ENCODE measurements at places on chromosomes 1 and 21.

GRCh38 chr1:174448974-174449373, 1.2 kb downstream of the GPR52 start:
- no peak for DNase-seq

GRCh38 chr1:97837161-97837560, 83.7 kb downstream of the DPYD start:
- no peak for DNase-seq

DNA sequence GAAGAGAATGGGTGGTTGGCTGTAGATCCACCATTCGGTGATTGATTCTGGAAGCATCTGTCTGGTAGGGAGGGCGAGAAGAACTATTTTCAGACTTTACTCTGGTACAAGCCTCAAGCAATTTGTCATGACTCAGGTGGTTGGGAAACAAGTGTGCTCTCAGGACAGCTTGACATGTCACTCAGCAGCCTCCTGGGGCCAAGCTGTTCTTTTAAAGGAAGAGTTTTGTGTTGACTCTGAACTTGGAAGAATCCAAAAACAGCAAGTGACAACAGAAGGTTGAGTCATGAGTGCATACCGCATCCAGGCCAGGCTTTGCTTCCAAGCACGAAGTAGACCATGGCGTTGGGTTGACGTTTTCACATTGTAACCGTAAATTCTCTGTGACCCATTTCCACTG, 65.9 kb downstream of the CLIC6 start:
- DNase-seq: no peak

GRCh38 chr1:42765269-42765668, 1.6 kb downstream of the P3H1 start:
- no peak for DNase-seq

DNA sequence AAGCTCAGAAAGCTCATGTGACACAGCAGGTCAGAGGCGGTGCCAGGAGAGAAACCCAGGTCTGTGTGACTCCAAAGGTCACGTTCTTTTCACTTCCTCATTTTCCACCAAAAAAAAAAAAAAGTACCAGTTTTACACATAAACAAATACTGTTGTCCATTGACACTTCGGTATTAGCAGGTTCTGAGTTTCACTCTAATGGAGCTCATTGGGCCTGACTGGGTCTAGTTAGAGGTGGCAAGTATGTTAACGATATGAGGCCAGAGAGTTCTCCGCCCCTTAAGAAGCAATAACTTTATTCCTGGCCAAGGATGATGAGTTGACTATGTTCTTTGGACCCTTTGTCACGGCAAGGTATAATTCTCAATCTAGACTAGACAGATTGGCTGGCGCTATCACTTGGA, 30.0 kb upstream of the SDE2 start:
- DNase-seq: no peak
